H54 (cell line): ENCODE measurements at places on chromosomes 13 and 19.
A peak's percentile ranks its signal among the peaks of the same experiment; 100 is the strongest.

DNA sequence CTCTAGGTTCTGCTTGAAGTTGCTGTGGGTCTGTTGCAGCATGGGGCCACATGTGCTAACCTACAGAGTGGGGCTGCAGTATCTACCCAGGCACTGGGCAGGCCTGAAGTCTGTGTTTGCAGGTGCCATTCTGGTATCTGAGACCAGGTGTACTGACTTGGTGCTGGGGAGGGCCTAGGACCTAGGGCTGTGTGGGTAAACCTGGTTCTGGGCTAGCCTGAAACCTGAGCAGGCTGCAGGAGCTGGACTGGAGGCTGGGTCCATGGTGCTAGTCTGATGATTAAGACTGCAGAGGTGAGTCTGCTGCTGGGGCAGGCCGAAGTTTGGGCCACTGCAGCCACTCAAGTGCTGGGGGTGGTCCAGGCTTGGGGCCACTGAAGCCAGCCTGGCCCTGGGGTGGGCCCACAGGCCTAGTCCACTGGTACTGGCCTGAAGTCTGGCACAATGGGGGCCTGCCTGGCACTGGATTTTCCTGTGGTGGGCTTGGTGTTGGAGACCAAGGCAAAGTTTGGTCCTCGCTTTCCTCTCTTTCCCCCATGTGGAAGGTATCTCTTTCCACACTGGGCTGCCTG, 310.6 kb downstream of the NDFIP2 start:
- DNase-seq, result no peak

DNA sequence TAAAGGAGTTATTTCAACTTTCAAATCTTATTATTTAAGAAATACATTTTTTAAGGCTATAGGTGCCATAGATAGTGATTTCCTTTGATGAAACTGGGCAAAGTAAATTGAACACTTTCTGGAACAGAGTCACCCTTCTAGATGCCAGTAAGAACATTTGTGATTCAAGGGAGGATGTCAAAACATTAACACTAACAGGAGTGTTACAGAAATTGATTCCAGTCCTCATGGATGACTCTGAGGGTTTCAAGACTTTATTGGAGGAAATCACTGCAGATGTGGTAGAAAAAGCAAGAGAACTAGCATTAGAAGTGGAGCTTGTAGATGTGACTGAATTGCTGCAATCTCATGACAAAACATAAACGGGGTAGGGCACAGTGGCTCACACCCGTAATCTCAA, 12.2 kb downstream of the KATNAL1 start:
- no peak for DNase-seq

DNA sequence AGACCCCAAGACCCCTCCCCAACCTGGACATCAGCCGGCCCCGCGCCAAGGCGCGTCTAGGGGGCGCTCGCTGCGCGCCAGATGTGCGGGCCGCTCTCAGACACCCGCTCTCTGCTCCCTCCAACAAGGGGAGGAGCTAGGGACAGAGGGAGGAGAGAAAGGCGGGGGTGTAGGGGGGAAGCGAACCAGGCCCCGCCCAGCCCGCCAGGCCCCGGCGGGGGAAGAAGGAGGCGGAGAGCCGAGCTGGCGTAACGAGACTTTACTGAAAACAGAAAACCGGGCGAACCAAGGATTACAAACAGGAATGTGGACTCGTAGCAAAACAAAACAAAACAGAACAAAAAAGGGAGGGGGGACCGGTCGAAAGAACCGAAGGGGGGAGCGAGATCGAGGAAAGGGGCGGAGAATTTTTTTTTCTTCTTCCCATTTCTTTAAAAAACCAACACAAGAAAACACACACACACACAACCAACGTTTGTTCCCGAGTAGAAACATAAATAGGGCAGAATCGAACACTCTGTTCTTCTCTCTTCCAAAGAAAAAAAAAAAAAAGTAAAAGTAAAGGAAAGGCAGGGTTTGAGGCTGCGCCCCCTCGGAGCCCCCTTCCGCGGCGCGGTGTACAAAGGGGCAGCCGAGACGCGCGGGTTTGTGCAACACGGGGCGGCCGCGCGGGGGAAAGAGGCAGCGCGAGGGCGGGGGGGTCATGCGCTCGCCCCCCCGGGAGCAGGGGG, 1.7 kb downstream of the JUND start:
- DNase-seq, result peak; percentile 87

GRCh38 chr19:44757057-44757734, 8.7 kb downstream of the BCL3 start:
- DNase-seq, result no peak

- no peak for DNase-seq
Observed at GRCh38 chr19:44647144-44647543, 3.4 kb downstream of the PVR start.

- no peak for DNase-seq
Observed at GRCh38 chr13:46134494-46134893, 29.7 kb upstream of the CPB2 start.

DNA sequence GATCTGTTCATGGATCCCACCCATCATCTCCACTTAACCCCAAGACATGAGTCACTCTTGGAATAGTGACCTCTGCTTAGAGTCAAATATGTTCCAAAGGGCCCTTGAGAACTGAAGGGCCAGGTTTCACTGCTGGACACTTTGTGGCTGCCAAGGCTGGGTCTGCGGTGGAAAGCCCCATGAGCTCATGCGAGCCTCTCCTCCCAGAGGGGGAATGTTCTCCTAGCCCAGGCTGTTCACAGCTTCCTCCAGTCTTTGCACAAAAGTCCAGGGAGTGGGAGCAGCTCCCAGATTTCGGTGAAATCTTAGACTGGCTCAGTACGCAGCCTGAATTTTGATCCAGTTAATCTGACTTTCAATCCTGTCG, 732 bp upstream of the DCLK1 start:
- no peak for DNase-seq

DNA sequence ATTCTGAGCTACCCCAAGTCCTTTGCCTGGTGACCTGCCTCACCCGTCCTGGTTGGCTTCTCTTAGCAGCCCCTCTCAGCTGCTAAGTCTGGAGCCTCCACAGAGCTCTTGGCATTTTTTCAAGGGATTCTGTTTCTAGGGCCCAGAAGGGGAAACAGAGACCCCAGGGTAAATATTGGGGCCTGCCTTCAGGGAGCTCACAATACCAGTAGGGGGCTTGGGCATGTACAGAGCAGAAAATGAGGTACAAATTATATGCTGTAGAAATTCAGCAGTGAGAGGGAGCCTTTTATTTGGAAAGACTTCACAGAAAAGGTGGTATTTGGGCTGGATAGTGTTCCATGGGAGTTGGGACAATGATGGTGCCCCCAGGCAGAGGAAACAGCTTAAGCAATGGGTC, 3.7 kb downstream of the SAMD4B start:
- no peak for DNase-seq
